ENCODE measurements at places on chromosomes 6 and 20. TPM values are rescaled to one million over a fixed set of nuclear protein-coding genes. Genes with fewer than 3 reads are reported as not detected.

DNA sequence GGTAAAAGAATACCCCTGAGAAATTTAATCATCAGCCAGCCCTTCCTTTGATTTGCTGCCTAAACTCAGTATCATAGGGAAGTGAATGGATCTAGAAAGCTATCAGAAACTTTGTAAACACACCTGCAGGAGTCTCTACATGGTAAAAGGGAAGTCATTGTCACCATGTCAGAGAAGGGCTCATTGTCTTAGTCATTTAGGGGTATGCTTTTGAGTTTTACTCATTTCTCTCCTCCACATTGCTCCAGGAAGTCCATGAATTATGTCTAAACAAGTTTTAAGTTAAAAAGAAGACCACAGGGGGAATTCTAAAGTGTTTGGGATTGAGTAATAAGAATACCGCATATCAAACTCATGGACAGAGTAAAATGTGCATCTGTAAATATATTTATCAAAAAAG lies 2.5 kb downstream of the SLC17A1 start:
- DNase-seq: no peak

GRCh38 chr6:37862992-37863391 lies 43.5 kb downstream of the ZFAND3 start:
- DNase-seq: no peak

PRL gene
- not detected for total RNA-seq

- no peak for DNase-seq
These were observed 69.0 kb downstream of the AFG1L start for GRCh38 chr6:108363889-108364313.

DNA sequence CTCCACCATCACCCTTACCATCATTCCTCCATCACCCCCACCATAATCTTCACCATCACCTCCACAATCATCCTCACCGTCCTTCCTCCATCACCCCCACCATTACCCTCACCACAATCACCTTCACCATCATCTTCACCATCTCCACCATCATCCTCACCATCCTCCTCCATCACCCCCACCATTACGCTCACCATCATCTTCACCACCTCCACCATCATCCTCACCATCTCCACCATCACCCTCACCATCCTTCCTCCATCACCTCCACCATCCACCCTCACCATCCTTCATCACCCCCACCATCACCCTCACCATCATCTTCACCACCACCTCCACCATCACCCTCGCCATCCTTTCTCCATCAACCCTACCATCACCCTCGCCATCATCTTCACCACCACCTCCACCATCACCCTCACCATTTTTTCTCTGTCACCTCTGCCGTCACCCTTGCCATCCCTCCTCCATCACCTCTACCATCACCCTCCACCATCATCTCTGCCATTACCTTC lies 33.1 kb upstream of the MPC1 start:
- no peak for DNase-seq

BNIP5 gene
- total RNA-seq: not detected

GRCh38 chr6:157328108-157328692 lies 4.9 kb upstream of the TMEM242 start:
- no peak for DNase-seq

DNA sequence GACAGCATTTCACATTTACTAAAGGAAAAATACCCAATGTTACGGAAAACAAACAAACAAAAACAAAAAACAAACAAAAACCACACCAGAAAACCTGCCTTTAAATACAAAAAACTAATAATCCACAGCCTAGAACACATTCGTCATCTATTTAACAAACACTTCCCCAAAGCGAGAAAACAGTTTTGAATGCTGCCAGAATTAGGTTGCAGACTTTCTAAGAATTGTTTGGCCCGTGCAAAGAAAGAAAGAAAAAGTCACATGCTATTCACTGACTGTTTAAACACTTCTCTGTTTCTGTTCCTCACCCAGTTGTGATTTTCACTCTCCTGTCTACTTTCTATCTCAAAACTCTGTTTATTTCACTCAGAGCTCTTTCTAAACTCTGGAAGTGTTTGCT lies 52.5 kb downstream of the BCAS1 start:
- no peak for DNase-seq

GRCh38 chr20:61704661-61705060 lies 361.0 kb downstream of the TAF4 start:
- DNase-seq: no peak

DEFB118 gene
- total RNA-seq: not detected

METTL24 gene
- total RNA-seq: 0.21 TPM

RBBP8NL gene
- total RNA-seq: 1.4 TPM

DNA sequence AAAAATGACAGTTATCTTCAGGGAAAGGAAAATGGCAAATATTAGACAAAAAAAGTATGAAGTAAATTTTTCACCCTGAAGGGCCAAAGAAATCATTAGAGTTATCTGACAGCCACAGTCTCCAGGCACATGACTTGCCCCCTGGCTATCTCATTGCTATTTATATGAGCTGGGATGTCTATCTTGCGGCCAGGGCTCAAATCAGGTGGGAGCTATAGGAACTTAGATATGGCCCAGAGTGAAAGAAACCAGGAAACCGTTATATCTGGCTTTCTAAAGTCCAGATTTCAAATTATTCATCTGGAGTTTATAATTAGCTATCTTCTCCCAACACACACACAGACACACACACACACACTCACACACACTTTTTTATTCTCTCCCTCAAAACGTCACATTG lies 135.3 kb upstream of the EEF1E1 start:
- no peak for DNase-seq

GRCh38 chr6:4698901-4699659 lies 77.1 kb upstream of the CDYL start:
- DNase-seq: no peak

DNA sequence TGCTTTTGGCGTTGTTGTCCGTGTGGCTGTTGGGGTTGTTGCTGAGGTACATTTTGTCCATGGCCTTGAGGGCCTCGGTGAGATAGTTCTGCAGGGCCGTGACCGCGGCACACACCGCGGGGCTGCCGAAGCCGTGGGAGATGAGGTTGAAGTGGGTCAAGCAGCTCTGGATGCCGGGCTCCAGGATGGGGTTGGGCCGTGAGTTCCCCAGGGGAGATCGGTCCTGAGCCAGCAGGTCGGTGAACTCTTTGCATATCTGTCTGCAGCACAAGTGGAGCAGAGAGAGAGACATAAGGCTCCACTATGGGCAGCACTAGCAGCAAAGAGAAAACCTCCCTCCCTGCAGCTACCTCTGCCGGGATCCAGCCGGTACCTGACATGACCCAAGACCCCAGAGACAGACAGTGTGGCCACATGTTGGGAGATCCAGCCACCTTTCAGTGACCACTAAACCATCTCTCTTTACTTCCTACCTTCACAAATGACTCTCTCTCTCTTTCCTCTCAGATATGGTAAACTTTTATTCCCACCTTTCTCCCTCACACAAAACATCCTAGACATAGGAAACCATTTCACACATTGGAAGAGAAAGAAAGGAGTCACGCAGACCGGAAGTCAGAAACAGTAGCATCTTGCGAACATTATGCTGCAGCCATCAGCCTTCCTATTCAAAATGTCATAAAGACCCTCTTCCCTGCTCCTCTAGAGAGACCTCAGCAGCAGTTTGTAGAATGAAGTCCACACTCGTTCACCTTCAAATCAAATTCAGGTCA lies 16.2 kb downstream of the TFAP2A start:
- DNase-seq: no peak

DNA sequence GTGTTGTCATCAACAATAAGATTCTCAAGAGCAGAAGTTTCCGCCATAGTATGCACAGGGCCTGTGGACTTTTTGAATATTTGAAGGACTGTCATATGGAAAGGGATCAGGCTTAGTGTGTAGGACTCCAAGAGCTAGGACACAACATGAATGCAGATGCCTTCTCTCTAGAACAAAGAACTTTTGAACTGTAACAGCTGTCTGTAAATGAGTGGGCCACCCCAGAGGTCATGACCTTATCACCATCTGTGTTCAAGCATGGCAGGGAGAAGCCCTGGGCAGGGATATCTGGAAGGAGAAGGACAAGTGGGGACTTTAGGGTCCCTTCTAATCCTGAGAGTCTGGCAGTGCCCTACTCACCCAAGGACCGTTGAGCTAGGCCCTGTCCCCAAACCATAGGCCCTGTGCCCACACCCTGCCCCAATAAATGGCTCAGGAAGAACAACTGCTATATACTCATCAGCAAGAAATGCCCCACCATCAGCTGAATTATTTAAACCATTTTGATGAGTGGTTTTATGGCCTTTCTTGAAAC lies 70.6 kb downstream of the MTHFD1L start:
- DNase-seq: no peak

- no peak for DNase-seq
These were observed 118.7 kb downstream of the SYNDIG1 start for GRCh38 chr20:24588047-24588635.

SLC2A10 gene
- total RNA-seq: 12.0 TPM

HLA-DPA1 gene
- 5.4 TPM for total RNA-seq

ZNF391 gene
- total RNA-seq: 9.4 TPM

GRCh38 chr20:59829054-59829785 lies 104.2 kb downstream of the SYCP2 start:
- DNase-seq: no peak

DNA sequence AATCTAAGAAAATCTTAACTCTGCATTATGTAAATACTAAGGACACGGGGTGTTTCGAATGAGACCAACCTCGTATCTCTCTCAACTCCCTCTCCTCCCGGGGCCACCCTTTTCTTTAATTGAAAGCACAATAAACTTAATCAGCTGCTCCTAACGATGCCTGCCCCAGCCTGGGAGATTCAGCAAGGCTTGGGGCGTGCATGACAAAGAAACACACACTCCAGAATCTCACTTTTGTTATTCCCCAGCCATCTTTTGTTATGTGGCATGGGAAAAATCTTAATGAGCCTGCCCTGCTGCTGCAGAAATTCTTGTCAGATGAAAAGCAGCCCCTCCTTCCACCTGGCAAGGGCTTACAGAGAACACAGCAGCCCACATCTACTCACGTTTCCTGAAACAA lies 117.4 kb downstream of the TTLL2 start:
- peak; percentile 71 for DNase-seq

ENPP4 gene
- total RNA-seq: 2.8 TPM

KIF25 gene
- total RNA-seq: 1.1 TPM

DNA sequence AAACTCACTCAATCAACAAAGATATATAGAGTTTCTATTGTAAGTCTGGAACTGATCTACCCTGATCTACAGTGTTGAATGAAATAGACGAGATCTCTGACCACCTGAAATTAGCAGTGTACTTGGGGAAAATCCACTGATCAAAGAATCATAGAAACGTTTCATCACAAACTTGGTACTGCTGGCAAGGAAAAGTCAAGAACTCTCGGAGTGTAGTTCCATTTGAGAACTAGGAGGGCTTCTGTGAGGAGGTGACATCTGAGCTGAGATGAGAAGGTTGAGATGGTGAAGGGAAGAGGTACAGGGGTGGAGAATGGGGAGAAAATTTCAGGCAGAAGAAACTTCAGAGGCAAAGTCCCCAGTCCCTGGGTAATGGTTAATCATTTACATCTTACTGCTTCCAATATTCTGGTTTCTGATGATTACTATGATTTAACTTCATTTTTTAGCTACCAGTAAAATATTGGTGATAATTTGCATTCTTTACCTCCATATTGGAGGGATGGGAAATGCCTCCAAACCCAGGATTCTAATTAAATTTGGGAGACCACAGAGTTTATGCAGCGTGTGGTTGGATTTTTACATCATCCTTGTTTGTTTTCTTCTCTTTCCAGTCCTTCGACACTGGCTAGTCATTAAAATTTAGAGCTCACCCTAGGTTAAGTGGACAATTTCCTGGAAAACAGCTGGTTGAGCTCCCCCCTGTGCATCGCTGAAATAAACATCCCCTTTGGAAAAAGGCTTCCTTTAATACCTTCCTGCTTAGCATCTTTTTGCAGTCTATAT lies 191.9 kb downstream of the BCAS1 start:
- DNase-seq: no peak

LINC00237 gene
- 0.78 TPM for total RNA-seq

All from WTC11 (cell line).